ENCODE measurements at places on chromosomes 5 and 9.

- ATAC-seq: no peak
Measured at GRCh38 chr9:100700689-100701318, 122.9 kb downstream of the CAVIN4 start.

- ATAC-seq: no peak
Measured at GRCh38 chr9:89482056-89482851, 15.7 kb downstream of the SEMA4D start.

GRCh38 chr5:143870871-143871632, 59.1 kb downstream of the HMHB1 start:
- no peak for ATAC-seq

DNA sequence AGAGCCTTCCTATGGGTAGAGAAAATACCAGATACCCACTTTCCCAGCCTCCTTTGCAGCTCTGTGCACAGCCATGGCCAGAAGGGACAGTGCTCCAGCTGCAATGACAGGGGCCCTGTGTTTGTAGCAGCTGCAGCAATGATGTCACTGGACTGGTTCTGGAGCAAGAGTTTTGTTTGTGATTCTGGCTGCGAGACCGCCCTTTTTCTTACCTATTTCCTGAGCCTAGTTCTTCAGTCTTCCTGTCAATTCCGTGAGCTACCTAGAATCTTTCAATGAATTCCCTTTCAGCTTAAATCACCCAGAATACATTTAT, 10.0 kb upstream of the BOD1 start:
- ATAC-seq: no peak
